Fibroblast of the conjunctiva (primary cell): ENCODE measurements at places on chromosomes 1 and 21.
A peak's percentile ranks its signal among the peaks of the same experiment; 100 is the strongest.

- DNase-seq = no peak
These were observed 42.2 kb upstream of the WNT4 start for GRCh38 chr1:22184892-22185612.

DNA sequence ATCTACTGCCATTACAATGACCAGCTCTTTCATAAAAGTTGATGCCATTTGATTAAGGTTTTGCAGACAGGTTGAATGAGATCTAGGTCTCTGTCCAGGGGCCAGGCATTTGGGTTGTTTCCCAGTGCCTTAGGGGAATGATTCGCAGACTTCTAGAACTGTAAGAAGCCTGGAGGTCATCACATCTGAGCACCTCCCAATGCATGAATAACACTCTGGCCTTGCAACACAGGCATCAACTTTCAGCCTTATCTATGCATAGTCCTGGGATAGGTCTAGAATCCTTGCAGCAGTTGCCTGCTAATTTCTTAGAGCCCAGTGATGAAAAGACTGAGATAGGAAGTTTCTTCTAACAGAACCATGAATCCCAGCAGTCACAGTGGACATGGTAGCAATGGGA lies 44.8 kb upstream of the KCND3 start:
- DNase-seq = no peak

DNA sequence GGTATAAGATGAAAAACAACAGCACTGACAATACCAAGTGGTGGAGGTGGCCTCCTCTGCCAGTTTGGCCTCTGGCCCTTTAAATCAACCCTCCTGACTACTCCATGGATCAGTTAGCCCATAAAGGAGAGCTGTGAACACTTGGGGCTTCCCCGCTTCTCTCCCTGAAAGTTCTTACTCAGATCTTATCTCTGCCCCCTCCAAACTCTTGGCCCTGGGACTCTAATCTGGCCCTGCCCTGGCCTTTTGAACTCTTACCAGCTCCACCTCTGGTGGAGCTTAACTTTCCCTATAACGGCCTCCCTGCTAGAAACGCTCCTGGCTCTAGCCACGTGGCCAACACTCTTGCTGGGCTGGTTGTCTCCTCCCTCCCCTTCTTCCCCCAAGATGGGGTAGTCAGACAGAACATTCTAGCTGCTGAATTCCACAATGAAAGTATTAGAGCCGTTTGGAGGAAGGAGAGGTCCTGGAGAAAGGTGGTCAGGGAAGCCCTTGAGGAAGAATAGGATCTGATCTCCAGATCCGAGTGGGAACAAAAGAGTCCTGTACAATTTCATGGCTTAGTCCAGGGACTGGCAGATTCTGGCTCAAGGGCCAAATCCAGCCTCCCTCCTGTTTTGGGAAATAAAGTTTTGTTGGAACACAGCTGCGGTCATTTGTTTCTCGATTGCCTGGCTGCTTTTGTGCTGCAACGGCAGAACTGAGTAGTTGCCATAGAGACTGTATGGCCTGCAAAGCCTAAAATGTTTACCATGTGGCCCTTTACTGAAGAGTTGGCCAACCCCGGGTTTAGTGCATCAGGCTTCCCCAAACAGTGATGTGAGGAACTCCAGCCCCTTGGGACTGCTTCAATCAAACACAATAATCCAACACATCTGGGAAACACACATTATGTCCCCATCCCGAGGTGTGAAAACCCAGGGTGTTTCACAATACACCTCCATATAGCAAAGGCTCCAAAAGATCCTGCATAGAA lies 9.5 kb upstream of the PIGR start:
- DNase-seq = peak; percentile 50

DNA sequence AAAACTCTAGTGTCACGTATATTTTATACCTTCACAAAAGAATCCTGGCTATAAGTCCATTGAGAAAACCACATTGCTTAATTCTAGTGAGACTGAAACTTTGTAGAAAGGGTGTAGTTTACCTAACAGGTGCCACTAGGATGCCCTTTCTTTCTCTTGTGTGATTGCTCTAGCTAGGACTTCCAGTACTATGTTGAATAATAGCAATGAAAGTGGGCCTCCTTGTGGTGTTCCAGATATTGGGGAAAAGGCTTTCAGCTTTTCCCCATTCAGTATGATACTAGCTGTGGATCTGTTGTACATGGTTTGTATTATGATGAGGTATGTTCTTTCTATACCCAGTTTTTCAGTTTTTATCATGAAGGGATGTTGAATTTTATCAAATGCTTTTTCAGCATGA lies 39.7 kb upstream of the CHODL start:
- no peak for DNase-seq

- no peak for DNase-seq
These were observed 174.7 kb downstream of the HHIPL2 start for GRCh38 chr1:222373216-222373615.

GRCh38 chr1:224545571-224545970 lies 70.5 kb upstream of the CNIH3 start:
- DNase-seq = no peak

GRCh38 chr1:15089258-15089992 lies 64.1 kb upstream of the TMEM51 start:
- DNase-seq = no peak

GRCh38 chr21:25369524-25370300 lies 237.6 kb downstream of the MRPL39 start:
- DNase-seq = no peak

DNA sequence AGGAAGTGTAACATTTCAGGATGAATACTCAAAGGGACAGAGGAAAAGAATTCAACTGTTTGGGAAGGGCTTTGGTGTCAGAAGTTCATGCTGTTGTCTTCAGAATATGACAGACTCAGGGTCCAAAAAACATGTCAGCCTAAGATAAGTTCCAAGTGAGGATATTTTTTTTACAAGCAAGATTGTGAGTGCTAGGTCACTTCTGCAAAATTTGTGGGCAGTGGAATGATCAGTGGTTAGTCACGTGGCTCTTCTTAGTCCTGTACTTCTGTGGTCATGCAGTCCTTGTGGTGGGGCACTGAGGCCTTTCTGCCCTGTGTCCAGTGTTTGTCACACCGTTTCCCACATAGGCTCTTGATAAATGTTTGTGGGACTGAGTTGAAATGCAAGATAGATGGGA lies 5.2 kb downstream of the RGL1 start:
- no peak for DNase-seq

GRCh38 chr1:225329041-225329440 lies 98.8 kb downstream of the LBR start:
- DNase-seq = no peak

- DNase-seq = no peak
These were observed 61.6 kb upstream of the DEPDC1 start for GRCh38 chr1:68558321-68559026.

GRCh38 chr1:50930965-50931737 lies 28.9 kb downstream of the FAF1 start:
- DNase-seq = no peak

DNA sequence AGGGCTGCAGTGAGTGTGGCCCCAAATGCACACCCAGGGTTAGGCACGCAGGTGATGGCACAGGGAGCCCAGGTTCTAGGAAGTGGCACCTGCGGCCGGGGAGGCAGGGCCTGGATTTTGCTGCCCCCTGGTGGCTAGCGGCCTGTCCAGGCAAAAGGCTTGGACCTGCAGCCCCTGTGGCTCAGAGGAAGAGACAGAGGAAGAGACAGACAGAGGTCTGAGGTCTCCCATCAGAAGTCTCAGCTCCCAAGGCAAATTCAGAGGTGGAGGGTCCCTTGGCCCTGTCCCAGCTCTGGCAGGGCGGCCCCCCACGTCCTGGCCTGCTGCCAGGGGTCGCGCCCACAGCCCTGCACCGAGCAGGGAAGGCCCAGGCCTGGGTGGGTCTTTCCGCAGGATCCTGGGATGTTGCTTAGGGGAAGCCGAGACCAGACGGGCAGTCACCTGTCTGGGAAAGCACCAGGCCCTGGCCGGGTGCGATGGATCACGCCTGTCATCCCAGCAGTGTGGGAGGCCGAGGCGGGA lies 8.0 kb upstream of the TNFRSF14 start:
- DNase-seq = peak; percentile 29

DNA sequence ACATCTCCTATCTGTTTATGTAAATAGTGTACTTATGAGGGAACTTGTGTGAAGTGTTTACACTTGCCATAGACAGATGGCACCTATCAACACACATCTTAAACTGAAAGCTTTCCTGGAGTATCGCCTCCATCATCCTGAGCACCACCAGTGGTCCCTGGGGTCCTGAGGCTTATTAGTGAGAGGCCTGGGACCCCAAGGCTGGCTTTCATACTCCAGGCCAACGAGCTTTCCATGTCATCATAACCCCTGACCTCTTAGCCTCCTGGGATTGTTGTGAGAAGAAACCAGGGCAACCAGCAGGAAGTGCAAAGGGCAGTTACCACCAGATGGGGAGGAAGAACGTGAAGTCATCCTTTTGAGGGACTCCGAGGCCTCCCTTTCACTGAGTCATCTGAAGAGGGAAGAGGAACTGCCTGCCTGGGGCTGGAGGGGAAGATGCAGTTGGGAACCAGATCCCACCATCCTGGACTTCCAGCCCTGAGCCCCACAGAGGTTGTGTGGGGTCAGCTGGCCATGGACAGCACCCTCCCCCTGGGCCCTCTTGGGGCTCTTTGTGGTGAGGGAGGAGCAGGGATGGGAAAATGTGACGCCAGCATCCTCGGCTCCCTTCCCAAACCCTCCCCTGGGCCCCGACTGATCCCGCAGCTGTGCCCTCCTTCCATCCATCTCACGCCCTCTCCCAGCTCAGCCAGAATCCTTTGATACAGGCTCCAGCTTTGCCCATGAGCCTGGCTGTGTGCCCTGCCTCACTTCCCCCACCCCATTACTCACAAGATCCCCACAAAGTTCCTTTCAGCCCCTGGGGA lies 5.8 kb downstream of the INKA2 start:
- peak; percentile 88 for DNase-seq

DNA sequence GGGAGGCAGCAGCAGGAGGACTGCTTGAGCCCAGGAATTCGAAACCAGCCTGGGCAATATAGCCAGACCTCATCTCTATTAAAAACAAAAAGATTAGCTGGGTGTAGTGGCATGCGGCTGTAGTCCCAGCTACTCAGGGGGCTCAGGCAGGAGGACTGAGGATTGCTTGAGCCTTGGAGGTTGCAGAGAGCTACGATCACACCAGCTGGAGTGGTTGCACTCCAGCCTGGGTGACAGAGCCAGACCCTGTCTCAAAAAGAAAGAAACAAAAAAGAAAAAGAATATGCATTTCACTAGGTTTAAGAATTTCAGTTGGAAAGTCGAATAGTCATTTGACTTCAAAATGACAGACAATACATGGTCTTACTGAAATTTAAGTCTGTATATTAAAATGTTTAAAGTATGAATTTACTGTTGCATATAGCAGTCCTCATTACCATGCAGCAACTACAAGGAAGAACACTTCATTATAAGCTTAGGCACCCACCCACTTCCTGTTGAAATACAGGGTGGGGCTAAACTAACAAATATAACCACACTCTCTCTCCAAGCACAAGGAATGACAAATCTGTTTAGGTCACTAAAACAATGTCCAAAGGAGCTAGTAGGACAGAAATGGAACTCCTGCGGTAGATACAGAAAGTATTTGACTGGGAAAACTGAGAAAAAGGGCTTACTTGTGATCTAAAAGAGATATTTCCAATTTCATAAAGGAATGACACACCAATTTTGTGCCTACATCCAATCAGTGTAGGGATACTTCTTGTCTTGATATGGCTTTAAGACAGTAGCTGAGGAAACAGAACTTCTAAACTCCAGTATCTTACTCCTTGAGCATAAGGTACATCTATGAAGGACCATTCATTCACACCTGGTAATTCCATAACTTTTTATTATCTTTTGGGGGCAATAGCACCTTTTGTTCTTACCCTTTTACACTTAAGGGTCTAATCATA lies 44.1 kb downstream of the GPR3 start:
- no peak for DNase-seq

DNA sequence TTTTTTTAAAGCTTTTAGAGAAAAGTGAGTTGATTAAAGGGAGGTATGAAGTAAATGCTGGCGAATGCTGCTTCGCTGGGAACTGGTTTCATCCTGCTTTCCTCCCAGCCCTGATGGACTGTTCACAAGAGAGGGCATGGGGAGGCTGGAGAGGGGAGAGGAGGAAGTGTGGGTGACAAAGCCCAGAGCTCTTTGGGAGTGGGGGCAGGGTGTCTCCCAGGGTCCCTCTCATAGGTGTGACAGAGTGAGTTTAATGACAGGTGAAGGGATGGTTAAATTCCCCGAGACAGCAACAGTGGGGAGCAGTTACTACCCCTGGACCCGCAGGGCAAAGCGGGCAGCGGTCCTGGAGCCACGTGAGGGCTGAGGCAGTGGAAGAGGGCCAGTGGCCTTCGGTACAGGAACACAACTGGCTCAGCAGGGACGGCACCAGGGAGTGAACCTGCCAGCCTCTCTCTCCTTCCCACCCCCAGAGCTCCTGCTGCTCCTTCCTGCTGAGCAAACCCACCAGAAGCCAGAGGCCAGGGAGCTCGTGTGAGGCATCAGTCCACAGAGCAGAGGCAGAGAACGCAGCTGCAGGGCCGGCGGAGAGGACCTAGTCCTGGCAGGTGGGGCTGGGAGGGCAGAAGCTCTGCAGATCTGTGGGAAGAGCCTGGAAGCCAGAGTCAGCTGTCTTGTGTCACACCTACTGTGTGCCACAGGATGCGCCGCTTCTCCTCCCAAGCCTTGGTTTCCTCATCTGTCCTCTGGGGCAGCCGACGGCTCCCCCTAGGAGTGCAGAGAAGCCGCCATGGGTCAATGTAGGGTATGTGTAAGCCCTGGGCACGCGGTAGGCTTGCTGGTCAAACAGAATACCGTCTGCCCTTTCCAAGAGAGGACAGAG lies 20.9 kb upstream of the LRP8 start:
- no peak for DNase-seq

DNA sequence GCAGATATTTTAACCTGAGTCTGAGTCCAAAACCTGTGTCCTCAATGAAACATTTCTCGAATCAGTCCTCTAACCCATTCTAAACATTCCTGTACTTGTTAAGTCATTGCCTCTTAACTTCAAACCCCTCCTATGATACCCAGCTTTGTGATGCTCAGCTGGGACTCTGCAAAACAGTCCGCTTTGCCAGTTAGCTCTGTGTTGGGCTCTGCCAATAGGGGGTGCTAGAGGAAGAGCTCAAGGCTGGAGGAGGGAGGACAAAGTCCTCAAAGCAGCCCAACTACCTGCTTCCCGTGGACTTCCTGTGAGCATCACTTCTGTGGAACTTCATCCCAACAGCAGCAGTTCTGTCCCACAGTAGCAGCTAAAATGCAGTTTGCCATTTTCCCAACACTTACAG lies 38.1 kb upstream of the SYT14 start:
- no peak for DNase-seq
